ENCODE measurements at places on chromosomes 13 and 19.
A peak's percentile ranks its signal among the peaks of the same experiment; 100 is the strongest.

DNA sequence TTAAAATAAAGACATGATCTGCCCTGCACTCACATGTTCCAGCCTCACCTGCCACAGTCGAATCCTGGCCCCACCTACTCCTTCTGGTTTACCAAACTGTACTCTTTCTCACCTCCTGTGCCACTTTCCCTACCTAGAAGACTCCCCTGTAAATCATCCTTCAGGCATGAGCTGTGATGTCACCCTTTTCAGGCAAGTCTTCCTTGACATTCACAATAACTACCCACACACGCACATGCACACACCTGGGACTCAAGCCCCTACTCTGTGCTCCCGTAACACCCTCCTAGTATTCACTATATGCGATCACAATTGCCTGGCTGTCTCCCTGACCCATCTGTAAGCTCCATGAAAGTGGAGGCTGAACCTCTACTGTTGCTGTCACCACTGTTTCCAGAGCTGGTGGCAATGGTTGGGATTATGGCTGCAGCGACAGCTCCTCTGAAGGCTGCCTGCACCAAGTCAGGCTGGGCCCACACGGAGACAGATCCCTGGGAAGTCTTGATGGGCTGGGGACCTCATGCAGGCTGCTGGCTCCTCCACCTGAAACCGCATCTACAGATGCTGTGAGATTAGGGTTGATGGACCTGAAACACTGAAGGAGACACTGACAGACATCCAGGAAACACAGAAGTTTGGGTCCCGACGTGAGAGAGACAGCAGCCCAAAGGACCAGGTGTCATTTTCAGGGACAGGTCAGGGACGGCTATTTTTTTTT lies 611.1 kb downstream of the UQCRFS1 start:
- no peak for DNase-seq

DNA sequence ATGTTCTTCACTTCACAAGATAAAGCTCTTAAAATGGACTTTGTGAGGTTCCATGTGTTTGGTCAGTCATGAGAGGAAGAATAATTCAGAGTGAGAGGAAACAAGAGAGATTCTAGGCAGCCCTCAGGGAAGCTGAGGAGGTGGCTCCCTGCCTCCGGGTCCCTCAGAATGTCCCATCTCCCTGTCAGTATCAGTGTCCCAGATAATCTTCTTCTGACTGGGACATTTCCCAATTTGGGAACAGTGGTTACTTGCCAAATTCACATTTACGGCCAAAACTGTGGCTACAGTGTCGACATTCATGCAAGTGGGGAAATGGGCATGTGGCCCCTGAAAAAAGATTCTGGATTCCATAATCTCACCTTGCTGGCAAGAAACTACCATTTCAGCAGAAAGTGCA lies 9.0 kb downstream of the ZNF417 start:
- DNase-seq, result no peak

GRCh38 chr19:35901854-35902661 lies at the start of gene HCST:
TSS of gene HCST (plus strand) at chr19:35902529. CDS start at chr19:35902594, 65 bp downstream.
- no peak for DNase-seq

- no peak for DNase-seq
Observed at GRCh38 chr19:10228920-10229319, 2.2 kb downstream of the S1PR2 start.

GRCh38 chr19:55258476-55258827 lies 365 bp downstream of the PPP6R1 start:
- DNase-seq, result no peak

DNA sequence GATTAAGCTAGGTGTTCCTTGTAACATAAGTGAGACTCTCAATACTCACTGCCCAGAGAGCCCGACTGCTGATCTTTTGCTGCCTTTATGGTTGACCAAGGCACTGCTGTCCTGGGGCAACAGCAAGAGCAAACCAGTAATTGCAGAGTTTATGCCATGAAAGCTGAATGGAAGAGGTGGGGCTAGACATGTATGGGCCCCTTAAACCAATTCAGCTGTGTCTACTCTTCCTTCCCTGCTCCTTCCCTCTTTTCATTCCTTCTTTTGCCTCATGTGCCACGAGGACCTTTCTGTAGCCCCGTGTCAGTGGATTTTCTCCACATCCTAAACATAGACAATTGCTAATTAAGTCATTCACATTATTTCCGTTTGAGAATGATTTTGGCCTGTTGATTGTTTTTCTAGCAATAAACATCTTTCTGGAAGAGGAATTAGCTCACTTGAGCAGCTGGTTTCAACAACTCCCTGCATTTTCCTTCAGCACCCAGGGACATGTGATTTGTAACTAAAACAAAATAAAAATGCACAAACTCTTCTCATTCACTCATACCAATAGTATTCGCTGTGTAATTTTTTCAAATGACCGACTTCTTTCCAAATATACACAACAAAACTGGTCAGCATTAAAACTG lies 40.5 kb downstream of the RAP2A start:
- DNase-seq, result no peak

DNA sequence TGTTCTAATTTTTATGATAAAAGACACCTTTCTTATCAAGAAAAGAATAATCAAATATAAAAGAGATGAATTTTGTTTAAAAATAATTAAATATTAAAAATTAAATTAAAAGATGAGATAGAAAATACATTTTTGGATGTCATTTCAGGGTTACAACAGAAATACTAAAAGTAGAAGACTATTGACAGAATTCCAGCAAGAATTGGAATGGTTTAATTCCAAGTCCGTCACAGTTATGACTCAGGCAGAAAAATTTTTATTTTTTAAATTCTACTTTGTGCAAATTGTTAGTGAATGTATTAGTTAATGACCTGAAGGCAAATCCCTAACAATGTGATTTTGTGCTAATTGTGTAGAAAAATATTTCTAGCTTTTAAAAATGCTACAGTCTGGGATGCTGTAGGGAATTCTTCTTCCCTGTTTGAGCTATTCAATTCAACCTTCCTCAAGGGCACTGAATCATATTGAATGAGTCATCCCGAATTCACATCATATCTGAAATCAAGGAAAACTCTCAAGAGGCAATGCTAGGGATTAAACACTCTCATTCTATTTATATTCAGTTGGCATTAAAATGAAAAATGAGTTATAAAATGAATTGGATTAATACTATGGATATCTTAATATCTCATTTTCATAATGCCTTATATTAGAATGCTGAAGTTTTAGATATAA lies 633.5 kb upstream of the ATXN8OS start:
- DNase-seq, result peak; percentile 45

DNA sequence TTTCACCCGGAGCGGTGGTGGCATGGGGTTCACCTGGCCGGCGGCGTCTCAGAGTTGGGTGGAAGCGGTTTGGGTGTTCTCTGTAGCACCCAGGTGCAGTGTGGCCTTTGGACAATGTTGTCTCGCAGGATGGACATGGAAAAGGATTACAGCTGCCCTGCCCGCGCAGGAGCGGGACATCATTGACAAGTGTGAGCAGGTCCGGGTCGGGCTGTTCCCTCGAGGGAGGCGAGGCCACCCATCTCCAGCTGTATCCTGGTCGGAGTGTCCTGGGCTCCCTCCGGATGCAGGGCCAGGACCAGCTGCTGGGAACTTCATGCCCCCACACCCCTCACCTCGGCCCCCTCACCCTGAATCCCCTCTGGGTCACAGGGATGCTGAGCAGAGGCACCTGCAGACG lies 7.8 kb upstream of the ZNF14 start:
- DNase-seq, result no peak

GRCh38 chr19:45011959-45012358 lies 10.7 kb downstream of the RELB start:
- no peak for DNase-seq

DNA sequence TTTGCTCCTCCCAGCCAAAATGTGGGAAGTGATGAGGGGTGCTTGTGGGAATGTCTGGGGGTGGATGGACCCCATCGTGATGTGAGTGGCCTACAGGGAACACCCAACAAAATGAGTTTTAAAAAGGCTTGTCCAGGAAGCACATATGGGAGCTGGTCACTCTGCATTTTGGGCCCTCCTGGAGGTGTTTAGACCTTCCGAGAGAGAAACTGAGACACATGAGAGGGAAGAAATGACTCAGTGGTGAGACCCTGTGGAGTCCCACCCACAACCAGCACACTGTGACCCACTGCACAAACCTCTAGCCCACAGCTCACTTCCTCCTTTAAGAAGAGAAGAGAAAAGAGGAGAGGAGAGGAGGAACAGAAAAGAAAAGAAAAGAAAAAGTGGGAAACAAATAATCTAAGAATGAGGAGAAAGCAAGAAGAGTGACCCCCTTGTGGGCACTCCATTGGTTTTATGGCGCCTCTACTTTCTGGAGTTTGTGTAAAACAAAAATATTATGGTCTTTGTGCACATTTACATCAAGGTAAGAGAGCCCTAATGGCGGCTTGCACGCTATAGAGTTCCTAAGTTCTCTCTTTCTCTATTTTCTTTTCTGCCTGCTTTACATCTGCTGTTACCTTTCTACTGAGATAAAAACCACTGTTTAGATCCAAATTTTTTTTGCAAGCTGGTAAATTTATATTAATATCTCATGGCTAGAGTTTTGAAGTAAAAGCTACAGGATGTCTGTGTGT lies 13.3 kb upstream of the LILRB1 start:
- no peak for DNase-seq

- peak; percentile 29 for DNase-seq
Observed at GRCh38 chr13:24124789-24125476, 35.6 kb upstream of the SPATA13 start.

- no peak for DNase-seq
Observed at GRCh38 chr13:75147946-75148345, 334.0 kb downstream of the TBC1D4 start.

- no peak for DNase-seq
Observed at GRCh38 chr13:112204346-112205327, 137.7 kb downstream of the SOX1 start.

GRCh38 chr13:27393101-27393500 lies 31.3 kb upstream of the GTF3A start:
- DNase-seq, result no peak

- no peak for DNase-seq
Observed at GRCh38 chr13:59700281-59700680, 463.4 kb downstream of the DIAPH3 start.

DNA sequence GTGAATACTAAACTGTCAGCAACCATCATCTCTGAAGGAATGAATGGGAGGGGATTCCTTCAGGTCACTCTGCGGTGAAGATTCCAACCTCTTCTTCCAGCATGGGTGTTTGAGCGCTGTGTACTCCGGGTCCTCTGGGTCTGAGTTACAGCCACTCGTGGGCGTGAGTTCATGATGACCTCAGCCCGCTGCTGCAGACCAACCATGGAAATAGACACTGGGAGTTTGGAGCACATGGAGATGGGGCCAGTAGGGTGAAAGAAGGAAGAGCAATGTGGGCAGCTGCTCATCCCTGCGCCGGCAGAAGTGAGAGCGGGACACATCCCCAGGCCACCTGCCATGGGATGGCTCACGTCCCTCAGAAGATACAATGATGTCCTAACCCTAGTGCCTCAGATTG lies 16.8 kb upstream of the RAB20 start:
- no peak for DNase-seq

- no peak for DNase-seq
Observed at GRCh38 chr19:33686687-33687480, 65.1 kb downstream of the CHST8 start.

DNA sequence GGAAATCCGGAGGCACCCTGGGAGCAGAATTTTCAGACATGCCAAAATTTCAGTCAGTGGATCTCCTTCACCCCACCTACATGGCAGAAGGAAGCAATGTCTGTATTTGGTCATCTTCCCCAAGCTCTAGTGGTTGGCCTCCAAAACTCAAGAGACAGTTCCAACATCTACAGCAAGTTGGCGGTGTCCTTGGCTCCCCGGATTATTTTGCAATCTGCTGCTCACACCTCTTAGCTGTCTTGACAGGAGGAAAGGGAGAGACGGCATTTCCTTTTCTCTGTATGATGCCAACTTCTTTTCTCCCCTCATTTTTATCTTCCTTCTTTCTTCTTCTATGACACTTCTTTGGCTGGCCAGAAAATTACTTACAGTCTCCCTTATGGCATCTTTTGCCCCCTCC lies 159.9 kb downstream of the SUCLA2 start:
- DNase-seq, result no peak

DNA sequence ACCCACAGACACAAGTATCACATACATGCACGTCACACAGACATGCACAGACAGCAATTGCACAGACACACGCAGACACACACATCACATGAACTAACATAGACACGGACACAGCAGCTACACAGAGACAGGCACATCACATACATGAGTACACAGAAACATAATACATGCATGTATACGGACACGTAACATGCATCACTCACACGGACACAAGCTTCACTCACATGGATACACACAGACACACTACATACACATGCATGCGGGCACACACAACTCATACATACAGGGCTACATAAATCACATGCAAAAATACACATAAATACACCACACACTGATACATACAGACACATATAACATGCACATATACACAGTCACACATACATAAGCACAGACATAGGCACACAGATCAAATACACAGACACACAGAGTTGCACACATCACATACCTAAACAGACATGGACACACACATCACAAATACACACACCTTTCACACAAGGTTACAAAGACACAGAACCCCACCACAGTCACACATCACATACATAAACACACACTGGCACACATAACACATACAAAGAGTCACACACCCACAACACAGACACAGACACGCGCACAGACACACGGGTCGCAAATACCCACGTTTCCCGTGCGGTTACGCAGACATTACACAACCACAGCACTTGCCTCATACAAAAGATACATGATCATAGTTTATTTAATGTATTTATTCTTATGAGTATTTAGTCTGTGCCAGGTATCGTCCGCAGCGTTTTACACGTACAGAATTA lies 1.1 kb upstream of the LMTK3 start:
- no peak for DNase-seq

GRCh38 chr19:8237026-8237425 lies 27.9 kb downstream of the CERS4 start:
- no peak for DNase-seq

DNA sequence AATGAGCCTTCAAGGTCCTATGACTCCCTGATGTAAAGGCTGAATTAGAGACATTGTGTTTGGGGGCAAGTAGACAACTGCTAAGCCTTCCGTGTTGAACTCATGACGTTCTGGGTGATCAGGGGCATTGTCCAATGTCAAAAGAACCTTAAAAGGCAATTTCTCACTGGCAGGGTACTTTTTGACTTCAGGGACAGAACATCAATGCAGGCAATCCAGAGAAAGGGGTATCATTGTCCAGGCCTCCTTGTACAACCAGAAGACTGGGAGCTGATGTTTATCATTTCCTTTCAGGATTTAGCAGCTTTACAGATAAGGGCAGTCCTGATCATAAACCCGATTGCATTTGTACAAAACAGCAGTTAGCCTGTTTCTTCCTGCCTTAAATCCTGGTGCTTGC lies 25.0 kb upstream of the SMAD9 start:
- DNase-seq, result no peak

DNA sequence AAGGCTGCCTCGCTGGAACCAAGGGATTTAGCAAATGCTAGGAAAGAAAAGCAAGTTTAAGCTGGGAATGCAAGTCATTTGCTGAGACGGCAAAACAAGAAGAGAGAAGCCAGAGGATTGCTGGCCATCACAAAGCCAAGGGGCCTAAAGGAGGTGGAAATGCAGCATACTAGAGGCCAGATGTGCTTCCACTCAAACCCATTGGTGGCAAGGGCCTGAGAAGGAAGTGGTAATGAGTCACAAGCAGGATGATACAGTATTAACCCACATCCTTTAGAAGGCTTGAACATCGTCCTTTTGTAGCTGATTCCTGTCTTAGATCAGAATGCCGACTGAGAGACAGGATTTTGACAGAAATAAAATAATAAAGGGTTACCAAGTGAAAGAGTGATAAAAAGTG lies 68.2 kb downstream of the ITGBL1 start:
- no peak for DNase-seq
